Stimulated activated CD8-positive, alpha-beta memory T cell treated with anti-CD3 and anti-CD28 coated beads, Interleukin-4, amount 100 ng/mL, for 1 hour (primary cell): ENCODE measurements at places on chromosomes 7 and 10.

- DNase-seq, result no peak
Measured at GRCh38 chr7:25923741-25924460, 228.1 kb upstream of the NFE2L3 start.

- no peak for DNase-seq
Measured at GRCh38 chr7:158559356-158559755, 28.3 kb downstream of the PTPRN2 start.

DNA sequence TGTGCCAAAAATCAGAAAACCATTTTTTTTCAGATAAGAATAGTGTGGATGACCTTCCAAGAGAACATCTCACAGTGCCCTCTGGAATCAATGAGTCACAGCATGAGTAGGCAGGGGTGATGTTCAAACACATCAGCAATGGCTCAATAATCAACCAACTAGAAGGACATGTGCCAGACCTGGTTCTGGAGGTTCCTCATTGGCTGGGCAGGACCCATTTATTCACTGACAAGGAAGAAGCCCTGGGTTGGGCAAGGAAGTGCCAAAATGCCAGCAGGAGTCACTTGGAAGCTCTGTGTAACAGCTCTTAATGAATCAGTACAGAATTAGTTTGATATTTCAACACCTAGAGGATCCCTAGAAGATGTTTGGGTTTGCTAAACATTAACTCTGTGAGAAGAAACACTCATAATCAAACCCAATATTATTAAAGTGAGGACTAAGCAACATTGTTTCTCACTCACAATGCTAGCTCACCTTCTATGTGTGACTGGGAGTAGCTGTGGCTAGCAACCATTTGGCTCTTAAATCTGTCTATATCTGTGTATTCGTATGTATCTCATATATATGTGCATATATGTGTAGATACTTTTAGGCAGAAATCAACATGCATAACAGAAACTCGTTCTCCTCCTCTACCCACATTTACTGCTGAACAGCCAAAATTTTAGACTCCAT lies 72.3 kb upstream of the APBB1IP start:
- no peak for DNase-seq

GRCh38 chr10:4813023-4813422 lies 13.0 kb upstream of the AKR1E2 start:
- DNase-seq, result no peak

DNA sequence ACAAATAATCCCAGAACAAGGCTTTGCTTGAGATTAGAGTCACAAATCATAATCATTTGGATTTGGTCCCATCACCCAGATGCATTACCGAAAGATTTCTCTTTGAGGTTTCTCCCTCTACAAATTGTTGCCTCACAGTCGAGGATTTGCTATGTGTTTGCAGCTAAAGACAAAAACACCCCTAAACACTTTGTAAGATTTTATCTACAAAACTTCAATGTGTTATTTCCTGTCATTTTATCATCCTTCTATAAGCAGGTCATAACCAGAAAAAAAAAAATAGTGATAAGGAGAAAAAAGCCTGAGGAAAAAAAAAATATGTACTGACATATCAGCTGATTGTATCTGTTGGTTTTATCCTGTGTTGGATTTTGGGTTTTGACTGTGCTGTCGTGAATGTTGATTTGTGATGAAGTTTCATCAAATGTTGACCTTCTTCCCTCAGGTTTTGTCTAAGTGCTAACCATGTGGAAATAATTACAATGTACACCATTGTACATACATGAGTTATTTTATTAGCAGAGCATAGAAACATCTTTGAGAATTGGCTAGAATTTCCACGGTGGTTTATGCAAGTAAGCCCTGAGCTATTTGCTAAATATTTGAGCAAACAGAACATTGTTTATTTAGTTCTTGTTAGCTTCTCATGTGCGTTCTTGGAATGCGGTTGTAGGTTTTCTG lies 274.4 kb downstream of the NEBL start:
- DNase-seq, result no peak

DNA sequence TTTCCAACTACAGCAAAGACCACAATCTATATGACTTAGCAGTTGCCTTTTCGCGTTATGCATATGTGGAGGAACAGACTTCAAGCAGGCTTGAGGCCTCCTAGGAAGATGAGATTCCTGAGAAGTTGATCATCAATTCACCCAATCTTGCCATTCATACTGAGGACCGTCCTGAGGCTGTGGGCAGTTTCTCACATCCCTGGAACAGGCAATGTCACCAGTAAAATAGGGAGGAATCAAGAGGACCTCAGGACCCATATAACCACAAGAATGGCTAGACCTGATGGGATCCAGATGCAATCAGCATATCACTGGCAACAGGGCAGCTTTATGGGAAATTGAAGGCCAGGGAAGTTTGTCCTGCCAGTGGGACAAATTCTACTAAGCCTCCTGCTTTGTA lies 17.3 kb downstream of the KDM7A start:
- no peak for DNase-seq
